ENCODE measurements at places on chromosomes 7 and 10. TPM values are rescaled to one million over a fixed set of nuclear protein-coding genes. Genes with fewer than 3 reads are reported as not detected.

The RNF148 gene
- 0.20 TPM for total RNA-seq

DNA sequence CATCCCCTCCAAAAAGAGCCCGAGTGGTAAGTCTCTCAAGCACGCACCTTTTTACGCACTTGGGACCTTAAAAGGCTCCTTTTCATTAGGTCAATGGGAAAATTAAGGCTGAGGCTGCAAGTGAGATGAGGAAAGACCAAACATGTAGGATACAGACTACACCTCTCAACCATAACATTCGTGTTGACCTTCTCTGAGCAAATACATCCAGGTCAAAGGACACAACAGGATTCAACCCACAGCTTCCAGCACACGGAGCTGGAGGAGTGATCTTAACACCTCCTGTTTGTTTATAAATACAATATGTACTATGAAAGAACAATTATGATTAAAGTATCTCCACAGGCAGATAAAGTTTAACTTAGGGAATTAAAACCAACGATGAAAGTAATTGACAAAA, 9.7 kb downstream of the SFMBT2 start:
- no peak for DNase-seq

GRCh38 chr7:10939237-10939910, 34.3 kb upstream of the PHF14 start:
- peak; percentile 10 for DNase-seq

The TRIM4 gene
- 5.6 TPM for total RNA-seq

The CEP55 gene
- total RNA-seq: not detected

The GARIN1A gene
- 2.1 TPM for total RNA-seq

The CPED1 gene
- 50.8 TPM for total RNA-seq

DNA sequence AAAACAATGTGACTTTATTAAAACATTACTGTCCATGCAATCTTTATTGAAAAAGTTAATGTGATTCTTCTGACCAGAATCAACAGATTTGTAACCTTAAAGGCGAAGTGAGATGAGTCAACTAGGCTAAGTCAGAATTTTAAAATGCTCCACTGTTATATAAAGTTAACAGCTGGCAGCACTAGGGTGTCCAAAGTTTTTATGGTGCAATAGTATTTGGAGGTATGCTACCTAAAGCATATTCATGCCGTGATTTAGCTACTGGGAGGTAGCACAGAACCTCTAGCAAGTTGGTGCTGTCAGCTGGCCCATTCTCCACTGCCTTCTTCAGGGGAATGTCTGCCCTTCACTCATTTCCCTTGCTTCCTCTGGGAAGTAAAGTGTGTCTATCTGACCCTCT, 126.7 kb downstream of the RAPGEF5 start:
- no peak for DNase-seq

DNA sequence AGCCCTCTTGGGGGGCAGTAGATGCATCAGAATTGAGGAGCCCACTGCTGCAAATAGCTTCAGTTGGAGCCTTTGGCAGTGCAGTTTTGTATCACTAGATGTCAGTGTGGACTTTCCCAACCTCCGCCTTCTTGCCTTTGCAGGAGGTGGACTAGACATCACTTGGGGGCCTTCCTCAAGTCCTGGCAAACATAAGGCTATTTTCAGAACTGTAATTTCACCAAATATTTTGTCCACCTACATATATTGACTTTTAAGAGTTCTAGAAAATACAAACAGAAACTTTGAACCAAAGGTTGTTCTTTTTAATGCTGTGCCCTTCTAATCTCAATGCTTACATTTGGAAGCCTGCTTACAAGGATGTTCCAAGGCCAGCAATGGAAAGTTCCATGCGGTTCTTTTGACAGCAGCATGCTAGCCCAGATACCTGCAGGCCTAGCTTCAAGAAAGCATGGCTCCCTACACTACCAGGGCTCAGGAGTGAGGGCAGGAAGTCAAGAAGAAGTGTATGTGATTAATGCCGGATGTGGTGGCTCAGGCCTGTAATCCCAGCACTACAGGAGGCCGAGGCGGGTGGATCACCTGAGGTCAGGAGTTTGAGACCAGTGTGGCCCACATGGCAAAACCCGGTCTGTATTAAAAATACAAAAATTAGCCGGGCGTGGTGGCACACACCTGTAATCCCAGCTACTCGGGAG, 8.0 kb upstream of the ZNRF2 start:
- peak; percentile 30 for DNase-seq

DNA sequence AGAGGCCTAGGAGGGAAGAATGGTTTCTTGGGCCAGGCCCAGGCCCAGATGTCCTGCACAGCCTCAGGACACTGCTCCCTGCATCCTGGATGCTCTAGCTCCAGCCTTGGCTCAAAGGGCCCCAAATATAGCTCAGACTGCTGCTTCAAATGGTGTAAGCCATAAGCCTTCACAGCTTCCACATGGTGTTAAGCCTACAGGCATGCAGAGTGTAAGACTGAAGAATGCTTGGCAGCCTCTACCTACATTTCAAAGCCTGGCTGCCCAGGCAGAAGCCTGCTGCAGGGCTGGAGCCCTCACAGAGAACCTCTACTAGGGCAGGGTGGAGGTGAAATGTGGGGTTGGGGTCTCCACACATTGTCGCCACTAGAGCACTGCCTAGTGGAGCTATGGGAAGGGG, 118.1 kb downstream of the TPK1 start:
- DNase-seq: no peak

GRCh38 chr7:141409801-141410329, 141.3 kb upstream of the AGK start:
- no peak for DNase-seq

DNA sequence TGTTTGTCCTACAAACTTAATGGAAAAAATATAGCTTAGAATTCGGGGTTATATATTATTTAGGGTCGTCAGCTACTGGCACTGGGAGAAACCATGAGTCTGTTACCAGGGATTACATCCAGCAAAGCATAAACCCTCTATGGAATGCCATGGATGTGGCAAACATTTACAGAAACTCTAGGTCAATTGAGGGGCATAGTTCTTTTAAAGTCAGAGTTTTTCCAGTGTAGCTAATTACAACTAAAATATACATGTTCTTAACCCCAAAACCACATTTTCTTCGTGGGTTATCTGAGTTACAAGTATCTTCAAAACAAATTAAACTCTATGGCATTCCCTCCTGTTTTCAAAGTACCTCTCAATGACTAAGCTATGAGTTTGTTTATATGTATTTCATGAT, 99.3 kb upstream of the THSD7A start:
- no peak for DNase-seq

The TMEM270 gene
- total RNA-seq: not detected

DNA sequence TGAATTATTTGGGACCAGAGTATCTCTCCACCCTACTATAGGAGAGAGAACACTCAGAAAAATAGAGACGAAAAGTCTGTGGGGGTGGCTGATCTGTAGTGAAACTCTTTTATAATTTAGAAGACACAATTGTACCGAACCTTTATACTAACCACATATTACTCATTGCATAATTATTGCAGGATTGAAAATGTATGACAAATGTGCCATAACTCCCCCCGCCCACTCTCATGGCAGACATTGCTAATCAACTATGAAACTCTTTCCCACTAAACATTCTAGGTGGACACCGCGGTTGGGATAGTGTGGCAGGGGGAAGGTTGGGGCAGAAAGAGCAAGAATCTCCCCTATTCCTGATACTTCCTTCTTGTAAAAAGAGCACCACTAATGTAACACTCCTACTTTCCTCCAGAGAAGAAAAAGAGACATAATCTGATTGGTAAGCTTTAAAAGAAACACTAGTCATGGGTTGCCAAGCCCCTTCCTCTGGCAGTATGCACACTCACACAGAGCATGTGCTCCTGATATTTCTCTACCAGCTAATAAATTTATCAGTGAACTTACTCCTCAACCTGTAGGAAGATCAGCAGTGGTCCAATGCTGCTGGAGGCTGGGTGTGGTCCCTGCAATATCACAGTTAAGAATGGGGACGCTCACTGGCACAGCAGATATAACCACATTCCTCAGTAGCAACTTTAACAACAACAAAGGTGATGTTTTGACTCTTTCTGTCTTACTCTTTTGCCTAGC, 18.7 kb upstream of the ARID5B start:
- DNase-seq: no peak

DNA sequence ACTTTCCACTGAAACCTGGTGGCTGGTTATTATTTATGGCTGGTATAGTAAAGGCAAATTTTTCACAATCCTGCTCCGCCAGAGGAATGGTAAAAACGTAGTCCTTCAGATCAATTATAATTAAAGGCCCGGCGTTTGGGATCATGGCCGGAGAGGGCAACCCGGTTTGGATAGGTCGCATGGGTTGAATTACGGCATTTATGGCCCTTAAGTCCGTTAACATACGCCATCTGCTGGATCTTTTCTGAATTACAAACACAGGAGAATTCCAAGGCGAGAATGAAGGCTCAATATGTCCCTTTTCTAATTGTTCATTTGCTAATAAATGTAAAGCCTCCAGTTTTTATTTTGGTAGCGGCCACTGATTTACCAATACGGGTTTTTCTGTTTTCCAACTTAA, 11.3 kb upstream of the TAS2R3 start:
- DNase-seq: no peak

DNA sequence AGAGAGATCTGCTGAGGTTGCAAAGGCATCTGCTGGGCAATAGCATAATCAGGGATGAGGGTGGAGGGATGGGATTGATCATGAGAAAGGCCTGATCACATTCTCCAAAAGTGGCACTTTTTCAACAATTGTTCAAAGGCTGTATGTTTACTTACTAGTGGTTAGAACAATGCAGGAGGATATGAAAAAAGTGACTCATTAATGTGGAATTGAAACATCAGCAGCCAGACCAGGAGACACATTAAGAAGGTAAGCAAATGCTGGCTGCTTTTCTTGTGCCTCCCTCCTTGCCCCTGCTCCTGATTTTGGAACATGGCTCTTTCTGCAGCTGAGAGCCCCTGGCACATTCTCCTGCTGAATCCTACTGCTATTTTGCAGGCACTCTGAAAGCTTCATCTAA, 63.5 kb downstream of the FAM204A start:
- no peak for DNase-seq

DNA sequence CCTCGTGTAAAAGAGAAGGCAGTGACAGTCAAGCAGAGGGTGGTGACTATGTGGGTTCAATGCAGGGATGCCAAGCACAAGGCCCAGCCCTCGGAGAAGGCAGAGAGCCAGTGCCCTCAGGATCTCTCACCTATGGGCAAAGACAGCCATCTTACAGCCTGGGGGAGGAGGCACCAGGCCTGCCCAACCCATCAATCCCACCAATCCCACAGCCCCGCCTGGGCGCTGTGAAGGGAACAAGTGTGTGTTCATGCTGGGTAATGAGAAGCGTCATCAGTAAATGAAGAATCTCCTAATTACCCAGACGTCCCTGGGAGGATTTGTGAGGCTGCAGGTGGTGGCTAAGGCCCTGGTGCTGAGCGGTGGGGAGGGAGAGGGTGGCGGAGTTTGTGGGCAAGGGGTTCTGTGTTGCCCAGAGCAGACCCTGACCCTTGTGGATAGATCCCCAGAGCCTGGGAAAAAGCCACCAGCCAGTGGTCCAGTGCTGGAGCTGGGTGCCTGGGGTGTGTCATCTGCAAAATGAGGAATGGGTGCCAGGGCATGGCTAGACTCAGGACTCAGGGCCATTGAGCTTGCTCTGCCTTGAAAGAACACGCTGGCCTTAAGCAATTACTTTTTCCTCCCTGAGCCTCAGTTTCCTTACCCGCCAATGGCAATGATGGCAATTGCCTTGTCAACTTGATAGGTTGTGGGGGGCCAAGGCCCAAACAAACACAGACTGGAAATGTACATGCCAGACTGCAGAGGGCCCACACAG, 128.1 kb upstream of the UNC5B start:
- DNase-seq: peak; percentile 1

- DNase-seq: no peak
Observed at GRCh38 chr7:5653661-5654060, 127.8 kb downstream of the RNF216 start.
